ENCODE measurements at places on chromosomes 5 and 9. TPM values are rescaled to one million over a fixed set of nuclear protein-coding genes. Genes with fewer than 3 reads are reported as not detected.

DNA sequence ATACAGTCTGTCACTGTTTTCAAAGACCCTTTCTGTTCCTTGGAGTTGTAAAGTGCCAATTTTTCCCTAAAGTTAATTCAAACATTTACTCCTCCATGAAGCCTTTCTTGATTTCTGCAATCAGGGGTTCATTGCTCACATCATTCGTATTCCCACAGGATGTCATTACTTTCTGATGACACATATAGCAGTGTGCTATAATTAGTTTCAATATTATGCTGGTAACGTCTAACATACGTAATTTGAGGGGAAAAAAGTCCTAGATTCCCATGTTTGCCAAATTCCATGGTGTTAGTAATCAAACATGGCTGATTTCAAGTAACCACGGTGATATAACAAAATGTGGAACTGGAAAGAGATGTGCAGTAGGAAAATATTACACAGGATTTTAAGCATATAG is 468.2 kb upstream of the MEF2C start:
- no peak for DNase-seq

- no peak for DNase-seq
Observed at GRCh38 chr9:72871685-72872084, 81.2 kb downstream of the ALDH1A1 start.

DNA sequence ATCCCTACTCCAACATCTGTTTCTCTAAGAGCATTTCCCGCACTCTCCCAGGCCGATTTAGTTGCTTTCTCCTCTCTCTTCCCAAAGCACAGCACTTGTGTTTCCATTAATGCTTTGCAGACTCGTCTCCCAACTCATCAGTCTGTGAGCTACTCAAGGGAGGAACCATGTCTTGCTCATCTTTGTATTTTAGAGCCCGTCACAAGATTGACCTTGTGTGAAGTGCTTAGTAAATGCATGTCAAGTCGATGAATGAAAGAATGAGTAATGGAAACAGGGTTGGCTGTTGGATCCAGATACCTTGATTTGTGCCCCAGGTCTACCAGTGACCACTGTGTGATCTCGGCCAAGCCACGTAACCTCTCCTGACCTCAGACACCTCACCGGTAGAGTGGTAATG is 99.3 kb downstream of the KLF4 start:
- no peak for DNase-seq

The RNF183 gene
- total RNA-seq: 0.44 TPM

The BARHL1 gene
- not detected for total RNA-seq

The SPATA31C1 gene
- not detected for total RNA-seq

The EIF4E1B gene
- not detected for total RNA-seq
